T-helper 17 cell (primary cell): ENCODE measurements at places on chromosomes 3 and 15. TPM values are rescaled to one million over a fixed set of nuclear protein-coding genes. Genes with fewer than 3 reads are reported as not detected.

GRCh38 chr3:14950274-14950673 is 2.9 kb downstream of the NR2C2 start:
- DNase-seq = no peak

DNA sequence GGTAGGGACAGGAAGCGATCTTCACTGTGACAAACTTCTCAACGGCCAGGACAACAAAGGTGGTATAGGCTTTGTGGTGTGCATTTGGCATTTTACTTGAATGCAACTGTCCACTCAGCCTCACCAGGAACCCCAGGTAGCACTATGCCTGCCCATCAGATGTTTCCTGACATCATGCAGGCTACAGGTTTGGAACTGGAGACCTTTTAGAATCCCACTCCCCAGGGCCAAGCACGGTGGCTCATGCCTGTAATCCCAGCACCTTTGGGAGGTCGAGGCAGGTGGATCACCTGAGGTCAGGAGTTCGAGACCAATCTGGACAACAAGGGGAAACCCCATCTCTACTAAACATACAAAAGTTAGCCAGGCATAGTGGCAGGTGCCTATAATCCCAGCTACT is 9.6 kb downstream of the STARD5 start:
- DNase-seq = no peak

- no peak for DNase-seq
Observed at GRCh38 chr15:93173369-93173768, 84.4 kb upstream of the RGMA start.

- DNase-seq = no peak
Observed at GRCh38 chr3:52053307-52054304, 2.8 kb downstream of the DUSP7 start.

The GABRG3 gene
- total RNA-seq = not detected

GRCh38 chr3:72032441-72033135 is 247.6 kb upstream of the PROK2 start:
- no peak for DNase-seq

DNA sequence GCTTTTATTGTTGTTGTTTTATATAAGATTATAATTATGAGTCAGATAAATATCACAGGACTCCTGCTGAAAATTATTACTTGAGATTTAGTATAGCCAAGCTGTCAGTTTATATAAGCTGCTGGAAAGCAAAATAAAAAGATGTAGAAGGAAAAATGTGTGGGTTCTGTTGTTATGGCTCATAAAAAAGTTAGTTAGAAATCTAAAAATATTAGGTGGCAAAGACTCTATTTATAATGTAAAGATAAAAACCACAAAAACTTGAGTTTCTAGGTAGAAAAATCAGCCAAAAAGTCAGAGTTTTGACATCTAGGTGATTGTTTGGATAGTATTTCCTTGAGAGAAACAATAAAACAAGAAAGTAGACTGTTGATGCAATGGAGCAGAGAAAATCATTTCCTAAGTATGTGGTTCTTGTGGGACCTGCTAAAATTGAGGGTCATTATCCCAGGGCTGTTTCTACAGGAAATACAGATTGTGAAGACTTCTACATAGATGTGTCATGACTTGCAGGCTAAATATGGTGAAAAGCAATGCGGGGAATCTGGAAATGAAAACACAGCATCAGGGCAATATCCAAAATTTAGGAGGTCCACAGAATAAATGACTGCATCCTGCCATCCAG is 1109.6 kb upstream of the CADM2 start:
- DNase-seq = no peak

The TAGLN3 gene
- total RNA-seq = not detected

The OCA2 gene
- total RNA-seq = not detected

The ATP13A5 gene
- total RNA-seq = not detected

DNA sequence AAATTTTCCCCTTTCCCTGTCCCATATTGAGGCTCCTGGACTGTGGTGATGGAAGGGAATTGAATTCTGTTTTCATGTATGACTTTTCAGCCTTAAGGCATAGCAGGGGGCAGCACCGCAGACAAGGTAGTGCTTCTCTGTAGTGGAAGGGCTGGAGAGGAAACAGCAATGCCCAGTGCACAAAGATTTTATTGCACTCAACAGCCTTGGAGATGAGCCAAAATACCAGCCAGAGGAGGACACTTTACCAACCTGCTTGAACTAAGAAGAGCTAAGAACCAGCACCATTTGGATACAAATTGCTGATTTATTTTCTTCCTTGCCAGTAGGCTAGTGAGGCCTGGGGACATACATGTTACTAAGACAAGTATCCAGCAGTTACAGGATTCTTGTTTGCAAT is 98.7 kb downstream of the KCNMB2 start:
- no peak for DNase-seq

- DNase-seq = no peak
Observed at GRCh38 chr3:111802163-111802625, 56.9 kb upstream of the PHLDB2 start.

The FGF7 gene
- total RNA-seq = 0.05 TPM

DNA sequence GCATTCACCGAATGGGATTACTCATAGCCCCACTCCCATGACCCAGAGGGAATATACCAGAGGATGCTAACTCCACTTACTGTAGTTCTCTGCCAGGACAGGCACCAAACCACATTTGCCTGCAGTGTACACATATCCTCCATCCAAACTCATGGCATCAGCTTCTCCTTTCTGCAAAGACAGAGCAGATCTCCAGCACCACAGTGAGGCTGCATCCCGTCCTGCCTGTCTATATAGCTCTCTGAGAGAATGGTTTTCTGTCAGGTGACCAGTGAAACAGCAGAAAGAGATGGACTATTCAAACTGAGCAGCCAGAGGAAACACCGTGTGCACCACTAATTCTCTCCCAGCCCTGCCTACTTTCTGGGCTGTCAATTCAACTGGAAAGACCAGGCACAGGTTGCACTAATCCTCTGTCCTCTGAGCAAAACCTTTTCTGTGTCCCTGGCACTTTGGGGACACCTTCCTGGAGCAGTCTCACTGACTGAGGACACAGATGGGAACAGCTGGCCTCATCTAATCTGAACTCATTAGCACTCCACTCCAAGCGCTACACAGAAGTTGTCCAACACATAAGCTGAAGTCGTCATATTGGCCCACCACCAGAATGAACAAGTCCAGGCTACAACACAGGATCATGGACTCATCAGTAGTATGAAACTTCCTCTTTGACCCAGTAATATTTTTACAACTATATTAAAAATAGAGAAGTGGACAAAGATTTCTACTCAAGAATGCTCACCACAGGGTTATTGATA is 17.3 kb downstream of the LTF start:
- DNase-seq = no peak

DNA sequence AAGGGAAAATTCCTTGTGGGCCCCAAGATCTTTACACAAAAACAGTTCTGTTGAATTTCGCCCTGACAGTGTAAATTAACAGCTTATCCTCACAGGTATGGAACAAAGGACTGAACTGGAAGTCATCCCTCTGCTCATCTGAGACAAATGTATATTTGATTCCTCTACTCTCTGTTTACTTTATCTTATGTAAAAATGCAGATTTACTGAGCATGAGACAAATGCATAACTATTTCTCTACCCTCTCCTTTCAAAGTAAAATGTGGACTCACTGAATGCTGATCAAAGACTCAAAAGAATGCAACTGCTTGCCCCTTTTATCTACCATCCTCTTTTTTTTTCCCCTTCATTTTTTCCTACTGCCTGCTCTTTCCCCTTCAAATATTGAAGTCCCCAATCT is 98.6 kb upstream of the CRBN start:
- DNase-seq = no peak

DNA sequence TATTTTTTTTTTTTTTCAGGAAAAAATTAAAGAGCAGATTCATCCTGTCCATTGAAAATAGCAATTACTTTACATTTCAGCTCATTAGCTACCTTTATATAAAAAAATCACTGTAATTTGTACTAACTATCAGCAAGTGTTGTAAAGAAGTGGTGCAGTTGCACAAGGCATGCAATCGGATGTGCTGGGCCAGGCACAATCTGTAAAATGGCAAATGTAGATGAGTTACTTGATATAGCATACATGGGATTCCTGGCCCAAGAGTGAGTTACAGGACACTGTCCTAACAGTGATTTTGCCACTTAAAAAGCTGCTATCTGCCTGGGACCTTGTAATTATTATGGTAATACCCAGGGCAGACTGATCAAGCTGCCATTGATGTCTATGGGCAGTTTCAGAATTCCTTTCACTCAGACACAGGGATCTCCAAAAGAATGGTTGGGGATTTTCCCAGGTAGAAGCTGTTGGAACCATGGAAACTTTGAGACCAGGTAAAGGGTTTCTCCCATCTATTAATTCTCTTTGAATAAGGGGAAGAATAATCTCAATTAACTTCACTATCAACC is 182.2 kb upstream of the ICE2 start:
- DNase-seq = no peak

The ZKSCAN7 gene
- 1.7 TPM for total RNA-seq

- DNase-seq = no peak
Observed at GRCh38 chr3:134824791-134825190, 29.7 kb downstream of the EPHB1 start.

The DNAH1 gene
- 50.3 TPM for total RNA-seq

GRCh38 chr3:100213891-100214573 is 46.8 kb upstream of the TBC1D23 start:
- DNase-seq = no peak

The RBP2 gene
- not detected for total RNA-seq

DNA sequence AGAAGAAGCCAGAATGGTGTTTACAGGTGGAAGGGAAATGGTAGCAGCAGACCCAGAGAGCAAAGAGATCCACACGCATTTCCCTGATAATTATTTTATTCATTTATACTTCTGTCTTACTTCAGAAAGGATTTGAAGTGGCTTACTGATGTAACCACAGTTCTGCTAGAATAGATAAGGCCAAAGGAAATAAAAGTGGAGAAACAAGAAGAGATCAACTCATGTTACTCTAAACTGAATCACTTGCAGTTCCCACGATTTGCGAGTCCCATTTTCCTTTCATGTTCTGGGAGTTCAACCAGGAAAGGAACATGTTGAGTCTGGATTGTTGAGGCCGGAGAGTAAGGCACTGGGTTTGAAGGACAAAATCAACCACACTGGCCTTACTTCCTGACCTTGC is 151.8 kb downstream of the MYRIP start:
- no peak for DNase-seq

GRCh38 chr3:32428092-32429068 is 36.7 kb downstream of the CMTM7 start:
- no peak for DNase-seq

DNA sequence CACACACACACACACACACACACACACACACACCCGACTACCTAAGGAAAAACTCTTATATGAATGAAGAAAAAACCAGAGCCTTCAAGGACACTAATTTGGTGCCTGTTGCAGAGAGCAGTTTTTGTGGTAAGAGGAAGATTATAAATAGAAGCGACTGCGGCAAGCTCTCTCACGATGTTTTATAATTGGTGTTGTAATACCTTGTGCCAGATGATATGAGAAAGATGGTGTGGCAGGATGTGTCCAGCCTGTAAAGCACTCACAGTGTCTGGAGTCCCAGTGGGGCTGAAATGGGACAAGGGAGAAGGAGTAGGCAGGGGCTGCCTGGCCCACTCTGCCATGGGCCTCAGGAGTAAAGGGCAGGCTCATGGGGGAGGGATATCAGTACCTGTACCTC is 839.9 kb downstream of the AGBL1 start:
- no peak for DNase-seq

DNA sequence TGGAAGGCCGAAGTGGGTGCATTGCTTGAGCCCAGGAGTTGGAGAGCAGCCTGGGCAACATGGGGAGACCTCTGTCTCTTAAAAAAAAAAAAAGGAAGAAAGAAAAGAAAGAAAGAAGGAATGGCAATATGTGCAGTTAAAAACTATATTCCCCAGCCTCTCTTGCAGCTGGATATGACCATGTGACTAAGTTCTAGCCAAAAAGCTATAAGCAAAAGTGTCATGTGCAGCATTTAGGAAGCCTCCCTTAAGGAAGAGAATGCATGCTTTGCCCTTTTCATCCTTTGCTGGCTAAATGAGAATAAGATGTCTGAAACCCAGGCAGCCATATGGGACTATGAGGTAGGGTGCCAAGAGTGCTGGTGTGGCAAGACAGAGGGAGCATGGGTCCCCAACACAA is 21.8 kb downstream of the CYP19A1 start:
- no peak for DNase-seq

DNA sequence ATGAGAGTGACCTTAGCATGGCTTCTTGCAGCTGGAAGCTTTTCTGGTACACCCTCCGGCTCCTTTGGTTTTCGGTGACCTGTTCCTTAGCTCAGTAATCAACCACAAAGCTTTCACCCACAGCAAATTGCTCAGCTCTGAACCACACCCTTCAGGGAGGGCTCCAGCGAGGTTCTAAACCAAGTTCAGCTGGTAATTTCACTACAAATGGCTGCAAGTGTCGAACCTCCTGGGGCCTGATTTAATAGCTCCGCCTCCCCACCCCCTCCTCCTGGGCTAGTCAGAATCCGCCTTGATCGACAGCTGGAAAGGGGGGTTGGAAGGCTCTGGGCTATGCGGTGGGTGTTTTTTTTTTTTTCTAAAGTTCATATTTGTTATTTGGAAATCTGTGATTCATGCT is 150.9 kb upstream of the MCTP2 start:
- no peak for DNase-seq

The AADACL2 gene
- not detected for total RNA-seq

DNA sequence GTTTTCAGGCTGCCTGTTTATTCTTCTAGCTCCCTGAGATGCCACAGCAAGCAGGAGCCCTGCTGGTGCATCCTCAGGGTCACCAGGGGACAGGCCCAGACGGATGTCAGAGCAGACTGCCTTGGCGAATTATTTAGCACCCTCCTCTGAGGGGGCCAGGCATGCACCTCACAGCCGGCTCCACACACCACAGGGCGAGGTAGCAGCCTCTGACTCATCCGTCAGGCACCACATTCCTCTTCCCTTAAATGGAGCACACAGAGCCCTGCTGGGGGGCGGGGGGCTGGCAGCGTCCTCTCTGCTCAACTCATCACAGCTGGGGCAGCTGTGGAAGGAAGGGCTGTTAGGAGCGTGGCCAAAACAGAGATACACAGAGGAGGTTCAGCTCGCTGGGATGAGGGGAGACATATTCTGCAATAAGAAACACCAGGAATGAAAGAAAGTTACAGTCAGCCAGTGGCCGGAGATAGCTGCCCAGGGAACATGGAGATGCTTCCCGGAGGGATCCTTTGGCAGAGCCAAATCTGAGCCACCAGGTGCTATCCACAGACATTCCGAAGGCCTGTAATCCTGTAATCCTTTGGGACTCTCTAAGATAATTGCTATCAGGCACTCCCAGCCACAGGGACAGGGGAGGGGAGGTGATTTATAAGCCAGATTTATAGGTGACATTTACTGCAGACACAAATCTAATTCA is 13.9 kb upstream of the PRICKLE2 start:
- no peak for DNase-seq

- DNase-seq = no peak
Observed at GRCh38 chr3:184351511-184352148, 9.8 kb downstream of the CLCN2 start.

DNA sequence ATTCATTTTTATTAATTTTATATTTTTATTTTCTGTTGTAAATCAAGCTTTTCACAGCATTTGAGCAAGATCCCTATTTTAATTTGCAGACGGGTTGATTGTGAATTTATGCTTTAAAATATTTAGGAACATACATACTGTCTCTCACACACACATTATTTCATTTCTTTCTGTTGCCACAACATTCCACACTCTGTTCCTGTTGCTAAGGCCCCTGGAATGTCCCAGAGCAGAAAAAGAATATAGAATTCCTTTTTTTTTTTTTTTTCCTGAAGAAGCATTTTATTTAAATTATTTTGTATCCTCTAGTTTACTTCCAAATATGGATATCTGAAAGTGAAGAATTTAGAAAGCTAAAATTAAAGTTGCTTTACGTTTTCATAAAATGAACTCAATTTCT is 36.8 kb upstream of the SCAANT1 start:
- no peak for DNase-seq

The RAB5A gene
- total RNA-seq = 112 TPM

The GLDN gene
- not detected for total RNA-seq

GRCh38 chr3:86930181-86930580 is 60.8 kb downstream of the VGLL3 start:
- no peak for DNase-seq
